ENCODE measurements at places on chromosomes 6 and 20.

DNA sequence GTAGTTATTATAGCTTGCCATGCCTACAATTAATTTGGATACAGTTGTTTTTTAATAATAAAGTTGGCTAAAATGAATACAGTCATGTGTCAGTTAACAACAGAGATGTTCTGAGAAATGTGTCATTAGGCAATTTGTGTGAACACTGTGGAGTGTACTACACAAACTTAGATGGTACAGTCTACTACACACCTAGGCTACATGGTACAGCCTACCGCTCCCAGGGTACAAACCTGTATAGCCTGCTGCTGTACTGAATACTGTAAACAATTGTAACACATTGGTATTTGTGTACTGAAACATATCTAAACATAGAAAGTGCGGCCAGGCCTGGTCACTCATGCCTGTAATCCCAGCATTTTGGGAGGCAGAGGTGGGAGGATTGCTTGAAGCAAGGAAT, 50.2 kb downstream of the MYLIP start:
- DNase-seq, result no peak

GRCh38 chr20:62706344-62706743, 2.3 kb upstream of the NTSR1 start:
- no peak for DNase-seq

- DNase-seq, result no peak
Observed at GRCh38 chr6:46963039-46963438, 41.3 kb upstream of the ADGRF5 start.

GRCh38 chr6:149405823-149406765, 6.0 kb downstream of the SUMO4 start:
- DNase-seq, result no peak

DNA sequence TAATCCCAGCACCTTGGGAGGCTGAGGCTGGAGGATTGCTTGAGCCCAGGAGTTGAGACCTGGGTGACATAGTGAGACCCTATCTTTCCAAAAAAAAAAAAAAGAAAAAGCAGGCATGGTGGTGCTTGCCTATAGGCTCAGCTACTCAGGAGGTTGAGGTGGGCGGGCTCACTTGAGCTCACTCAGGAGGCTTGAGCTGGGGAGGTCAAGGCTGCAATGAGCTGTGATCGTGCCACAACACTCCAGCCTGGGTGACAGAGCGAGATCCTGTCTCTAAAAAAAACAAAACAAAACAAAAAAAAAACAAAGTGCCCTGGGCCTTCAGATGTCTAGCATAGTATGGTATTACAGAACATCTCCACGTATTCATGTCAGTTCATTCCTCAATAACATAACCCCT, 42.9 kb downstream of the ZFAND3 start:
- no peak for DNase-seq

GRCh38 chr6:155201461-155202226, 62.2 kb upstream of the CLDN20 start:
- DNase-seq, result no peak

GRCh38 chr6:158560836-158561320, 987 bp downstream of the TMEM181 start:
- no peak for DNase-seq

DNA sequence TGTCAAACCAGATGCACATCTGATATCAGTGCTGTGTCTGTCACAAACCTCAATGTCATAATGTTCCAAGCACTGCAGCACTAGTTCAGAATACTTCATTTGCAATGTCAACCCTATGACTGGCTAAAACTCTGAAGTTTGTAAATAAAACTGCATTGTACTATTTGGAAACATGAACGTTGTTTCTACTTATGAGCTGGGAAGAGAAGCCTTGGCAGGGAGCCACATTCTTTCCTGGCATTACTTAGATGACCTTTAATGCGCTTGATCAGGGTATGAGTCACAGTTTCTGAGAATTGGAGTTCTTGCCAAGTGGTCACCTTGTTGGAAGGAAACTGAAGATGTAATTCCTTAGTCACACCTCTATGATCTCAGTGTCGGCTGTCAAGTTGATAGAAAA, 664.8 kb upstream of the MMS22L start:
- peak; percentile 12 for DNase-seq

DNA sequence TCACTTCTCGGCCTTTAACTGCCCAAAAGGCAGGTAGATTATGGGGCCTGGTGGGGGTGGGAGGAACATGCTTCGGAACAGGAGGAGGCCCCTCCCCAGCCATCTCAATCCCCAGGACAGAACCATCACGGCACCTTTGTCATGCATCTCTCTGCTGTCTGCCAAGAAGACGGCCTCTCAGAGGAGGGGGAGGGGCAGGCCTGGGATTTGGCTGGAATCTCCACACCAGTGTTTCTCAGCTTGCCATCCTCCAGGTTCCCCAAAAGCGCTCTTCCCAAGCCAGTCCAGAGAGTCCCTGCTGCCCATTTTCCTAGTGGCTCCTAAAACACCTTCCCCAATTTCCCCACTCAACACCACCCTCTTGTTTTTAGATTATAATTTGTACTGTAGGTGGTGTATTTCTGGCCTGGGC, 2.5 kb upstream of the POU5F1 start:
- DNase-seq, result no peak

GRCh38 chr20:38835792-38836191, 30.3 kb downstream of the PPP1R16B start:
- DNase-seq, result no peak

DNA sequence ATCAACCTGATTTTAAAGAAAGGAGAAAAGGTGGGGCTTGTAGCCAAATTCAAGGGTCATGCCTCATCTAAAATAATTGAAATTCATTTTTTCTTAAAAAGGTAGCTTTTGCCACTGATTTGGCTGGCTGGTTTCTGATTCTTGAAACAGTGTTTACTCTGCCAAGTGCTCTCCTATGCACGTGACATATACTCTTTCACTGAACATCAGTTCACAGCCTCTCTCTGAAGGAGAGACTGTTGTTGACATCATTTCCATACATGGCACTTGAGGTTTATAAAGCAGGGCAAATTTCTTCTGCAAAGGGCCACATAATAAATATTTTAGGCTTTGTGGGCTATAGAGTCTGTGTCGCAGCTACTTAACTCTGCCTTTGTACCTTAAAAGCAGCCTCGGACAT, 40.4 kb upstream of the DOK5 start:
- DNase-seq, result no peak

Measured in left renal cortex interstitium (tissue), 4 donors.